ENCODE measurements at places on chromosomes 5 and 9.
A peak's percentile ranks its signal among the peaks of the same experiment; 100 is the strongest.

- no peak for DNase-seq
Measured at GRCh38 chr5:1325191-1325741, 19.6 kb downstream of the CLPTM1L start.

GRCh38 chr9:35813434-35814105 lies 1.3 kb downstream of the HINT2 start:
- peak; percentile 39 for DNase-seq

GRCh38 chr5:13536933-13537332 lies 407.6 kb downstream of the DNAH5 start:
- no peak for DNase-seq

DNA sequence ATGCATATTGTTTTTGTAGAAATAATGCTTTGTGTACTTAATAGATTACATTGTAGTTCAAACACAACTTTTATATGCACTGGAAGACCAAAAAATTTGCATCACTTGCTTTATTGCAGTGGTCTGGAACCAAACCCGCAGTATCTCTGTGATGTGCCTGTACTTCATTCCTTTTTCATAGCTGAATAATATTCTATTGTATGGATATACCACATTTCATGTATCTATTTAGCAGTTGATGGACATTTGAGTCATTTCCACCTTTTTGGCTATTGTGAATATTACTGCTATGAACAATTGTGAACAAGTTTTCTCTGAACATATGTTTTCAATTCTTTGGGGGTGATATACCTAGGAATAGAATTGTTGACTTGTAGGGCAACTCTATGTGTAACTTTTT lies 40.1 kb downstream of the ITGA1 start:
- DNase-seq, result no peak

GRCh38 chr5:124337996-124338395 lies 408.4 kb downstream of the ZNF608 start:
- no peak for DNase-seq

DNA sequence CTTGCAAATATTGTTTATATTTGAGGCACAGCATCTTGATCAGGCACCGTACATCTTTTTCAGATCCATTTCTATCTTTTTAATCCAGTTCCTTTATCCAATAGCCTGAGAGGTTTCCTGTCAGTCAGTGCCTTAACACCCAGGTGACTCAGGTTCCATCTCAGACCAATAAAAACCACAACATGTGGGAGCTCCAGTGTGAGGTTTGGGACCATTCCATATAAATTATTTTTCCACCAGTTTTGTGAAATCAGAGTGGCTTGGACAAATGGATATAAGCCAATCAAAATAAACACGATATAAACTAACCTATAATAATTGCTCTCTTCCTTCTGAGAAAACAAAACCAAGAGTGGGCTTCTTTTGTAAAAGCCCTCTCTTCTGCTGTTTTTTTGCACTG lies 351.3 kb downstream of the NTRK2 start:
- DNase-seq, result no peak

DNA sequence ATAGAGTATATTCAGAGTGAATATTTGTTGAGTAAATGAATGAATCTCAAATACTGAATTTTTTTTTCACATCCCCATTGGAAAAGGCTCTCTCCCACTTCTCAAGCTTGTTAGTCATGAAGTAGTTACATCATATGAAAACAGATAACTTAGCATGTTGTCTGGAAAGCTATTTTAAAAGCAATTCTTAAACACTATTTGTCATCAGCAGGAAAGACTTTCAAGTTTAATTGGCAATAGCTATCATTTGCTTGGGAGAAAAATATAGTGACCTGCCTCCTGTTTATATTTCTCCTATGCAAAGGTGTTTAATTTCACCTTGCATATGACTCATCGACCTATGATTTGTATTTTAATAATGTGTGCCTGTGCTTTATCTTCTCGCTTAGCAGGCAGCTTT lies 499.8 kb upstream of the GRIA1 start:
- no peak for DNase-seq

DNA sequence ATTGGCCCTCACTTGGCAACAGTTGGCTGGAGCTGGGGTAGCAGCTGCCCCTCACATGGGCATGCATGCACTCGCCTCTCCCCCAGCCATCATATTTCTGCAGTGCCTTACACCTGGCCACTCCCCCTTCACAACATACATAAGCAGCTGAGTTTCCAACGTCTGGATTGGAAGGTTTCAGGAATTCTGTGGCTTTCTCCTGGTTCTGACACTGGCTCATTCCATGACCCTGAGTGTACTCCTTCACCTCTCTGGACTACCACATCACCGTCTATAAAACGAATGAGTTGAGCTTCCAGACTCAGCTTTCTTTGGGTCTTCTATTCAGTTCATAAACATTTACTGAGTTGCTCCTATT lies 84.3 kb downstream of the GALNT10 start:
- no peak for DNase-seq

- DNase-seq, result no peak
Measured at GRCh38 chr5:27462936-27463335, 424.6 kb upstream of the CDH9 start.

DNA sequence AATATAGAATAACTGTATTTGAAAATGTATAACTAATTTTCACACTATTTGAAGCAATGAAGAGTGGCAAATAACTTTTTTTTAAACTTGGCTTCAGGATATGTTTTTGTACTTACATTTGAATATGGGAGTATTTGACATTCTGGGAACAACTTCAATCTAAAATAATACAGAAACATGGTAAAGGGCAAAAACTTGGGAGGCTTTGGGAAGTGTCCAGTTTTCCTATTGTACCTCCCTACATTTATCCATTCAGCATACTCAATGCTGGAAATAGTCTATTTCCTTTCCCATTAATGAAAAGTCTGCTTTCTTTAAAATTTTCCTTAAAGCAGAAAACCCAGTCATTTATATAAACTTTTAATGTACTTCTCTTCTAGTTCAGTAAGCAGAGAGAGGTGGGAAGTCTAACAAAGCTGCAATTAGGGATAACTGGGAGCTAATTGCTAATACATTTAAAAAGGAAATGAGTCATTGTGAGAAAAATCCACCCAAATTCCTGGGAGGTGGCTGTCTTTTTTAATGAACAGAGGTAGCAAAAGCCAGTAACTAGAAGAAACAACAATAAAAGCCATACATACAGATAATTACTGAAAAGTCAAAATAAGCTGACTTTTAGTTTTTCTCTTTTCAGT lies 128.8 kb downstream of the FBN2 start:
- DNase-seq, result no peak

DNA sequence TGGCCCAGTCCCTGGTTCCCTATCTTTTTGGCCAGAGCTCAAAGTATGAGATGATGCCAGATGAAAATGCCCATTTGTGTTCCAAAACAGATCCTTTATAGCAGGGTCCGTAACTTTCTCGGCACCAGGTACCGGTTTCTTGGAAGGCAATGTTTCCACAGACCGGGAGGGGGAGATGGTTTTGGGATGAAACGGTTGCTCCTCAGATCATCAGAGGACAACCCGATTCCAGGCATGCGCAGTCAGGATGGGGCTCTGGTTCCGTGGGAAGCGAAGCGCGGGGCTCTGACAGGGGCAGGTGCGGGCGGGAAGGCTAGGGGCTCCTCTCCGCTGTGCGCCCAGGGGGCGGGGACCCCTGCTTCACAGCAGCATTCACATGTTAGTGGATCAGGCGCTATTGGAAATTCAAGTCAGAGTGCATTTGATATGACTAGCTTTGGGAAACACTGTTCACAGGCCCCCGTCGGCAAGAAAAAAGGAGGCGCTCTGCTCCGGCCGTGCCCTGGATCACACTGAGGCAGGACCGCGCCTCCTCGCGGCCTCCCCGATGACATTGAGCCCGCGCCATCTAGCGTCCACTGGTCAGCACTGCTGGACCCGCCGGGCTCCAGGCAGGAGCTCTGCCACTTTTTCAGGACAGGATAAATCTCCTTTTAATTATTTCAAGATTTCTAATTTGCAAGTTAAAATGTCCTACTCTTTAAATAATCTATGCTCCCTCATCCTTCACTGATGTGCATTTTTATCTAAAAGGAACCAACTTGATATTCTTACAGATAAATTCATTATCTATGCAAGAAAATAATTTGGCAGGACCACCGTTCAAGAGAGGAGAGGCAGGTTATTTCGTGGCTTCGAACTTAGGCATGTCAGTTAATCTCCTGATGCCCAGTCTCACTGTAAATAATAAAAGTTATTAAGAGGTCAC lies 190.0 kb downstream of the FANCC start:
- peak; percentile 73 for DNase-seq

- DNase-seq, result no peak
Measured at GRCh38 chr5:64796301-64796700, 27.6 kb downstream of the CWC27 start.

DNA sequence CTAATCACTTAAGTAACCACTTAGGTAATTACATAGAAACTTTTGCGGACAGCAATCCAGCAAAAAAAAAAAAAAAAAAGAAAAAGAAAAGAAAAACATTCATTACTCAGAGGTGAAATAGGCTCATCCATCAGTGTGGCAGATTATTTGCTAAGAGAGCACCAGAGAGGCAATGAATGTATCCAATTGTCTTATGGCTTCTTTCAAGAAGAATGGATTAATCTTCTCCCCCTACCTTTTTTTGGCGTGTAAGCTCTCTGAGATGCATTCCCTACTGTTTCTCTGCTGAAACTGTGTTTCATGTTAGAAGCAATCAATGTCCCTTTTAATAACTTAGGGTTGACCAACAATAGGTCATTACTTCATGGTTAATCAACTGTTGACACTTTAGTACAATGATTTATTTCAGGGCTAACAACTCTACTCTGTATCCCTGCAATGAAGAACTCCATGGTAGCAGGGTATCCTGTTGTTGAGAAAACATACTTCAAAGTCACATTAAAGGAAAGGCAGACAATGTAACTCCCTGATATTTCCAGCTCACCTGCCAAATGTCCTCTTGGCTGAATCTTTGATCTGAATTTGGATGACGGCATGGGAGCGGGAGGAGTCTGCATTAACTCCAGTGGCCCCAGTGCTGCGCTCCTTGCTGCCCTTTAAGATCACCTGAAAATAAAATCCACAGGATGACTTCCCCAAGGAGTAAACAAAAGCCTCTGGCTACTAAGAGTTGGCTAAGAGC lies 57.6 kb downstream of the KIF24 start:
- DNase-seq, result no peak

DNA sequence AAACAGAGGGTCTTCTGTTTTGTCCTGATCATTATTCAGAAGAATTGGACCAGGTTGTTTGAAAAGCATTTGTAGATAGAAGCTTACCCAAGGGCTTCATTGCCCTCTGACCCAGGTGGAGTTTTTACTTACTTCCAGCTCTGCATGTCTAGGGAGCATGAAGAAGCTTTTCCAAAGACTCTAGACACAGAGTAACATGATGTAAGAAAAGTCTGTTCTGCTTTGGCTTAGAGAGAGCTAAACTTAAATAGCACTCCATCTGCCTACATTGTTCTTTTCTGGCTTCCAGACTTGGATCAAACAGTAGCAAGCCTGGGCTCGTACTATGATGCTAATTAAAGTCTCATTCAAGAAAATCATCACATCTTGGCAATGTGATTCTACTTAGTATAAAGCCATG lies 112.1 kb downstream of the SNCAIP start:
- no peak for DNase-seq

- no peak for DNase-seq
Measured at GRCh38 chr5:139383275-139383992, at the start of gene SLC23A1. TSS of gene SLC23A1 (minus strand) at chr5:139383297. CDS start at chr5:139383253, 44 bp downstream.

DNA sequence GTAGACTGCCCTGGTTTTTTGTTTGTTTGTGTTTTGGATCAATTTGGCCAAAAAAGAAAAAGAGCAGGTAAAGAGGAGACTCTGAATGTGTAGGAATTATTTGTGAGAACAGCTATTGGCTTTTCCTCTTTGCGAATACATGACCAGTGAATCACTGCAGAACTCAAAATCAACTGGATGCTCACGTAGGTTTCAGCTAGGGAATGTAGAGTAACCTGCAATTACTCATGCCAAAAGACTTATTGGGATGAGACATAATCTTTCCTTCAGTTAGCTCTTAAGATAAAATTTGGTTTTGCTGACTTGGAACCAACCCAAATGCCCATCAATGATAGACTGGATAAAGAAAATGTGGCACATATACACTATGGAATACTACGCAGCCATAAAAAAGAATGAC lies 348.0 kb downstream of the NPR3 start:
- DNase-seq, result no peak

DNA sequence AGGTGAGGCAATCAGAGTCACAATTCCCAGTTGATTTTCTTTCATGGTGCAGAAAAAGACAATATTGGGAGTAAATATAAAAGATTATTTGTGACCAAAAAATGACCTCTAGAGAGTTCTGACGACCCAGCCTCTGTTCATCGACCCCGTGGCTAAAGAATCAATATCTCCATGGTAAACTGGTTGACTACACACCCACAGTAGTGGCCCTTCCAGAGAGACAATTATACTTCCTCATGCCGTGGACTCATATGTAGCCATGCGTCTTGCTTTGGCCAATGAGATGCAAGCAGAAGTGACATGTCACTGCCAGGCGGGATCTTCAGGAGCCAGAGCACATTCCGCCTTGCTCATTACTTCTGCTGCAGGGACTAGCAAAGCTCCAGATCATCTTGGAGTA lies 163.3 kb upstream of the RAD23B start:
- DNase-seq, result no peak

GRCh38 chr5:146357126-146357525 lies 18.5 kb downstream of the POU4F3 start:
- DNase-seq, result no peak

GRCh38 chr9:18207735-18208134 lies 266.2 kb upstream of the ADAMTSL1 start:
- DNase-seq, result no peak

GRCh38 chr5:134111741-134112647 lies 2.5 kb upstream of the TCF7 start:
- DNase-seq, result no peak

DNA sequence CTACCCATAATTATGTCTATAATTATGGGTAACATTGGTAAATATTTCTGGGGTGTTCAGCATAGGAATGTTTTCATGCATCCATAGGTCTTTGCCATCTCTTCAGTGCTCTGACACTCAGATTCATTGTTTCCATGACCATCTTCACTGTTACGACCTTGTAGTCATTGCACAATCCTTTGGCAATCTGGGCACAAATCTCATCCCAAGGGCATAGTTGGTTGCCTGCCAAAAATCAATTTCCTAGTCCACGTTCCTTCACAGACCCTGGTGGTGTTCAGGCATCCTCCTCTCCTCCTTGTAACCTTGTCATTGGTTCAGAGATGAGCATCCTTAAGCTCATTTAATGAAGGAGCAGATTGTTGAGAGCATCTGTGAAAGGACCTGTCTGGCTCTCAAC lies 1400.7 kb downstream of the CDH12 start:
- no peak for DNase-seq

DNA sequence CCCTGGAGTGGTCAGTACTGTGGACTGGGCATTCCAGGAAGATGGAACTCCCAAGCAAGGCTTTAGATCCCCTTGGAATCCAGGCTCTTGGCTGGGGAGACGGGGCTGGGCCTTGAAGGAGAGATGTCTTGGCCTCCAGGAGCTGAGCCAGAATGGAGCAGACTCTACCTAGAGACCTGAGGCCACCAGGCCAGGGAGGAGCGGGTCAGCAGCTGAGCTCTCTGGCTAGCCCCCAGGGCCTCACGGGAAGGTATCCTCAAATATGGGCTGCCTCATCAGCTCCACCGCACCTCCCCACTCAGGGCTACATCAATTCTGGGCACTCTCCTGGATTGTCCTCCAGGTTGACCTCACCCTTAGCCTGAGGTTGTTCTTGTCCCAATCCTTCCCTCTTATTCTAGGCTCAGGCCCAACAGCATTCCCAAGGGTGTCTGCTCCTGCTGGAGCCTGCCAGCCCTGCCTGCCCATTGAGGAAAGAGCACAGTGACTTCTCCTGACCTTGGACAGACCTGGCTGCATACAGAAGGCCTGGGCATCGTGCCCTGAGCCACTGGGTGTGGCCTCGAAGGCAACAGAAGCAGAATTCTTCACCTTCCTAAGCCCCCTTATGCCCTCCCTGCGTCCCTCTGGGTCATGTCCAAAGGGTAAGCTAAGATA lies 3.0 kb upstream of the PDLIM4 start:
- no peak for DNase-seq

- no peak for DNase-seq
Measured at GRCh38 chr5:151249281-151249680, 3.7 kb upstream of the GM2A start.
